Liver (tissue), 10 donors: ENCODE measurements at places on chromosomes 2 and 18. TPM values are rescaled to one million over a fixed set of nuclear protein-coding genes. Genes with fewer than 3 reads are reported as not detected.

CEP76 gene
- total RNA-seq: 11.8 TPM

KATNAL2 gene
- total RNA-seq: 4.8 TPM

AQP12B gene
- total RNA-seq: not detected

CD28 gene
- total RNA-seq: 0.50 TPM

MC4R gene
- not detected for total RNA-seq

TEX261 gene
- total RNA-seq: 54.8 TPM

STON1 gene
- 3.8 TPM for total RNA-seq

HAAO gene
- total RNA-seq: 17.4 TPM

EN1 gene
- not detected for total RNA-seq

SPC25 gene
- total RNA-seq: 8.2 TPM

- H3K27me3 ChIP-seq: no peaks in the 10 kb centered on the region
- H3K36me3 ChIP-seq: no peaks in the 10 kb centered on the region
- DNase-seq: no peak
- H3K4me1 ChIP-seq: no peaks in the 10 kb centered on the region
- no peak overlapping the region for H3K27ac ChIP-seq
- H3K4me3 ChIP-seq: no peak overlapping the region
Measured at GRCh38 chr18:75162978-75163377, 46.0 kb downstream of the PTGR3 start.

DNA sequence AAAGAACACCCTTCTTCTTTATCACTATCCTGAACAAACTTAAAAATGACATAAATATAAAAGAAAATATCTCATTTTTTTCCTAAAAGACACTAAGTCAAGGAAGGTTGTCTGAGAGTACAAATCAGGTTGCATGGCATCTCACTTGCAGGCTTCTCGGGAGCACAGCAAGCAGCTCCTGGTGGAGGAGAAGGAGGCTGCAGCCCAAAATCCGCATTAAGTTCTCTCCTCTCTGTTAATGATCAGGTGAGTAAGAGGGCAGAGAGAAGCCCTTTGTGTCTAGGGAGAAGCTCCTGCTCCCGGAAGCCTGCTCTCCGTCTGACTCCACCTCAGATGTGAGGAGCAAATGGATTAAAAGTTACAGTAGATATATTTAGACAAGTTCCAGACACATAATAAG lies 35.0 kb upstream of the DOK6 start:
- H3K36me3 ChIP-seq: no peaks in the 10 kb centered on the region
- H3K27ac ChIP-seq: no peak overlapping the region
- no peak for DNase-seq
- H3K4me3 ChIP-seq: no peak overlapping the region

DNA sequence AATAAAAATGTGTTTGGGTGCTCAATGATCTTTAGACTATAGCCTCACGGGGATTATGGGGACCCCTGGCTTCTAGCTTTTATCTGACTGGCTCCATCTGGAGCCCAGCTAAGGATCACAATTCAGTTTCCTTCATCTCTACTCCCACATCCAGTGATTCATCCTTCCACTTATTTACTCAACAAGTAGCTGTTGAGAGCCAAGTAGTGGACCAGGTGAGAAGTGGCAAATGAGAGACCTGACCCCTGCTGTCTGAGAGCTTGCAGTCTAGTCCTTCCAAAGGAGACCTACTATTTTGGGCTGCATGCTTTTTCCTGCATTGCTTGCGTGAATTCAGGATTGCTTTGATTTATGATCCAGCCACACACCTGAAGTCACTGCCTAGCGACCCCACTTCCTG lies 10.7 kb upstream of the DSG3 start:
- H3K27ac ChIP-seq: no peak overlapping the region
- no peaks in the 10 kb centered on the region for H3K27me3 ChIP-seq
- no peaks in the 10 kb centered on the region for H3K4me1 ChIP-seq
- no peak overlapping the region for H3K4me3 ChIP-seq
- no peaks in the 10 kb centered on the region for H3K36me3 ChIP-seq

- no peak overlapping the region for H3K4me3 ChIP-seq
- no peak for DNase-seq
- H3K36me3 ChIP-seq: no peaks in the 10 kb centered on the region
- no peaks in the 10 kb centered on the region for H3K4me1 ChIP-seq
- no peaks in the 10 kb centered on the region for H3K27me3 ChIP-seq
- H3K27ac ChIP-seq: no peak overlapping the region
Measured at GRCh38 chr2:140064243-140064642, 1284.1 kb upstream of the NXPH2 start.

DNA sequence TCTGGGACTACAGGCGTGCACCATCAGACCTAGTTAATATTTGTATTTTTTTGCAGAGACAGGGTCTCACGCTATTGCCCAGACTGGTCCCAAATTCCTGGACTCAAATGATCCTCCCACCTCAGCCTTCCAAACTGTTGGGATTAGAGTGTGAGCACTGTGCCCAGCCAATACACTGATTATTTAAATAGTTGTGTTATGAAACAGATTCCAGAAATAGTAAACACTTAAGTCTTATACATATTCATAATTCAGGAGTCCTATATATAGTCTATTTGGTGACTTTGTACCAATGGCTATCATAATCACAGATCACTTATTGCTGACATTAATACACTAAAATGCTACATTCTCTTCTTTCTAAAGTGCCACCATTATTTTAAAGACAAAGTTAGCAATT lies 12.8 kb downstream of the NFU1 start:
- no peak for DNase-seq
- H3K36me3 ChIP-seq: peaks cover 6% of the 10 kb centered on the region
- no peak overlapping the region for H3K4me3 ChIP-seq
- H3K27ac ChIP-seq: no peak overlapping the region

GRCh38 chr2:65281627-65282351 lies 54.2 kb downstream of the ACTR2 start:
- no peak for DNase-seq
- H3K27me3 ChIP-seq: no peaks in the 10 kb centered on the region
- no peak overlapping the region for H3K27ac ChIP-seq
- H3K4me1 ChIP-seq: no peaks in the 10 kb centered on the region

- DNase-seq: no peak
- peaks cover 13% of the 10 kb centered on the region for H3K4me1 ChIP-seq
- H3K27ac ChIP-seq: no peak overlapping the region
- no peak overlapping the region for H3K4me3 ChIP-seq
Measured at GRCh38 chr2:112634153-112634873, 11.4 kb upstream of the SLC20A1 start.

GRCh38 chr2:192196421-192197194 lies 1.9 kb upstream of the TMEFF2 start:
- no peaks in the 10 kb centered on the region for H3K36me3 ChIP-seq
- no peak overlapping the region for H3K4me3 ChIP-seq

DNA sequence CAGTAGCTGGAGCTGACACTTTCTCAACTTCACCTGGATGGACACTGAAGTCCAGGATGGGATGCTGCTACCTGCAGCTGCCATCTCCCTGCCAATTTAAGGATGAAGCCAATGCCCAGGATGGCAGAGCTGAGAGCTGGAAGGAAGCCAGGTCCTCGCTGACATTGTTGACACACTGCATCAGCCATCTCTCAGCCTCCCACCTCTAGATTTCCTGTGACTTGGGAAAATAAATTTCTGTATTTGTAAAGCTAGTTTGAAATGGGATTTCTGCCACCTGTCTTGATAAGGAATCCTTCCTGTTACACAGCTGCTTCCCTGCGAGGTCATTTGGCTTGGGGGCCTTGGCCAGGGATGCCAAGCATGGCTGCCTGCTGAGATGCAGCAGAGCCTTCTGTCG lies 43.5 kb downstream of the KCTD1 start:
- H3K4me3 ChIP-seq: no peak overlapping the region
- H3K27ac ChIP-seq: no peak overlapping the region
- no peak for DNase-seq
- no peaks in the 10 kb centered on the region for H3K27me3 ChIP-seq
- no peaks in the 10 kb centered on the region for H3K36me3 ChIP-seq

DNA sequence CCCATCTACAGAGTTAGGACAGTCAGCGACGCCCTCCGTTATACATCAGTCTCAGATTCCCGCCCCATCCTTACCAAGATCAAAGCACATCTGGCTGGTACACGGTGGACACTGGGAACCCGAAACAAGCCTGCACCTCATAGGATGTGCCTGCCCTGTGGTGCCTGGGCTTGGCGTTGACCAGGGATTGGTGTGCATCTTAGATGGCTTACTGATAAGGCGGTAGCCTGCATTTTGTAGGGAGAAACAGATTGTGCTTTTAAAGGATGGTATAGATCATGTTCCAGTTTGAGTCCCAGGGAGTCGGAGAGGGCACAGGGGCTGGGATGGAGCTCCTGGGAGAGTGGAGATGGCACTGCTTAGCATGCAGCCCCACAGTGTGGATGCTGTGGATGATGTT lies 108.0 kb downstream of the EML6 start:
- H3K4me1 ChIP-seq: no peaks in the 10 kb centered on the region
- DNase-seq: no peak
- no peak overlapping the region for H3K27ac ChIP-seq
- no peaks in the 10 kb centered on the region for H3K27me3 ChIP-seq
